Stimulated activated naive CD4-positive, alpha-beta T cell (primary cell): ENCODE measurements at places on chromosomes 13 and 19.

DNA sequence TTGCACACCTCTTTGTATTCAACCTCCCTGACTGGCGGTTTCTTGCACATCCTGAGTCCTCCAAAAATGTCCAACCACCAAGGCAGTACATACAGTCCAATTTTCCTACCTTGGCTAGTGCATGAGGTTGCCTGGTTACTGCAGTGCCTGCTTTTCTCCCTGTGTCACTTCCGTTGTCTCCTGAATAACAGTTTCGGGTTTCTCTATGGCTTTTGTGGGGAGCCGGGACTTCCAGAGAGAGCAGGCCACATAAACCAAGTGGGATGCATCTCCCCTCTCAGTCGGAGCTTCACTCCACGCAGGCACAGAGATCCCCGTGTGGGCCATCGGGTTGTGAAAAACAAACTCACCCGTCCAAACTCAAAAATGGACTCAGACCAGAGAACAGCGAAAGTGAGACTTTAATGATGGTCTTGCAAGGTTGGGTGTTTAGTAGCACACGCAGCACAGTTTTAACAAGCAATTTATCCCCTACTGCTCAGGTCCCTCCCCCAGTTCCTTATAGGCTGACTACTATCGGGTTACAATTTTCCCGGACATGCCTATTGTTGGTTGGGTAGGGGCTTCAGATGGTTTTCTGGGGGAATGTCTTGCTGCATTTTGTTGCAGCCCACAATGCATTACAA is 173.1 kb downstream of the POU4F1 start:
- no peak for DNase-seq

- no peak for DNase-seq
Measured at GRCh38 chr13:93254775-93255174, 28.2 kb downstream of the GPC6 start.

- no peak for DNase-seq
Measured at GRCh38 chr13:28984825-28985224, 164.7 kb downstream of the MTUS2 start.

- no peak for DNase-seq
Measured at GRCh38 chr13:71593566-71593965, 273.4 kb downstream of the DACH1 start.

GRCh38 chr19:4052114-4052992 is 14.3 kb downstream of the ZBTB7A start:
- no peak for DNase-seq

- no peak for DNase-seq
Measured at GRCh38 chr19:11697284-11697855, 41.4 kb downstream of the ZNF823 start.

GRCh38 chr13:58302349-58302748 is 670.8 kb downstream of the PCDH17 start:
- no peak for DNase-seq
